Activated T-helper 17 cell treated with anti-CD3 and anti-CD28 coated beads, Interleukin-2, amount 50 U/mL, for 72 hours (primary cell): ENCODE measurements at places on chromosomes 7 and 10. TPM values are rescaled to one million over a fixed set of nuclear protein-coding genes. Genes with fewer than 3 reads are reported as not detected.
A peak's percentile ranks its signal among the peaks of the same experiment; 100 is the strongest.

DNA sequence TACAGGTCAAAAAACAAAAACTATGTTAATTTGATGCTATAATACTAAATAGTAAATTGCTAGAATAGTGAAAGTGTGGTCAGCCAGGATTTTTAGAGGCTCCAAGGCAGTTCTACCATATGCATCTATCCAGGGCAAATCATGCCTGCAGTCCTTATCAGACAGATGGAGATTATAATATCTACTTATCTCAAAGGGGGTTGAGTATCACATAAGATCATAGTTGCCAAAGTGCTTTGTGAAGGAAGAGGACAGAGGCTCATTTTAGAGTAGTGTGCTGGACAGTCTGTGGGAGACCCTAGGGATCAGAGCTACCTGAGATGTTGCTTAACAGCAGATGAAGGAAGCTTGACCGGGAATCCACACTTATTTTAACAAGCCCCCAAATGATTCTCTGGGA, 3.2 kb downstream of the ICA1 start:
- ATAC-seq: no peak

DNA sequence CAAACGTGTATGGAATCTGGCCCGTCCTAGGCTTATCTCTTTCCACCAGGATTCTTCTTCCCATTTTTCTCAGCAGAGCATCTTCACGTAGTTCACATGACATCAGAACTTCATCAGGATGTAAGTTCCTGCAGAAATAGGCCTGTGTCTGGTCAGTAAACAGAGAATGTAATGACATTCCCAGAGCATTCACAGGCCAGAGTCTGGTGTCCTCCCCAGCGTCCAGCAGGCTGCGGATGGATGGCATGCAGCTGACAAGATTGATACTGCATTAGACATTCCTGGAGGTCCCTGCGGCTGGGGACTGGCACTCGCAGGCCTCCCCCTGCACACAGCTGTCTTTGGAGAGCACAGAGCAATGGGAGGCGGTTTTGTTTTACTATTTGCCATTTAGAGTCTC, 28.7 kb downstream of the MGMT start:
- ATAC-seq: no peak

- no peak for ATAC-seq
Observed at GRCh38 chr7:4202954-4203353, 479.1 kb upstream of the FOXK1 start.

IFIT5 gene
- total RNA-seq: 7.1 TPM

GRCh38 chr10:100544950-100545349, 9.2 kb downstream of the HIF1AN start:
- ATAC-seq: no peak

- no peak for ATAC-seq
Observed at GRCh38 chr7:92715963-92716362, 120.4 kb downstream of the CDK6 start.

DNA sequence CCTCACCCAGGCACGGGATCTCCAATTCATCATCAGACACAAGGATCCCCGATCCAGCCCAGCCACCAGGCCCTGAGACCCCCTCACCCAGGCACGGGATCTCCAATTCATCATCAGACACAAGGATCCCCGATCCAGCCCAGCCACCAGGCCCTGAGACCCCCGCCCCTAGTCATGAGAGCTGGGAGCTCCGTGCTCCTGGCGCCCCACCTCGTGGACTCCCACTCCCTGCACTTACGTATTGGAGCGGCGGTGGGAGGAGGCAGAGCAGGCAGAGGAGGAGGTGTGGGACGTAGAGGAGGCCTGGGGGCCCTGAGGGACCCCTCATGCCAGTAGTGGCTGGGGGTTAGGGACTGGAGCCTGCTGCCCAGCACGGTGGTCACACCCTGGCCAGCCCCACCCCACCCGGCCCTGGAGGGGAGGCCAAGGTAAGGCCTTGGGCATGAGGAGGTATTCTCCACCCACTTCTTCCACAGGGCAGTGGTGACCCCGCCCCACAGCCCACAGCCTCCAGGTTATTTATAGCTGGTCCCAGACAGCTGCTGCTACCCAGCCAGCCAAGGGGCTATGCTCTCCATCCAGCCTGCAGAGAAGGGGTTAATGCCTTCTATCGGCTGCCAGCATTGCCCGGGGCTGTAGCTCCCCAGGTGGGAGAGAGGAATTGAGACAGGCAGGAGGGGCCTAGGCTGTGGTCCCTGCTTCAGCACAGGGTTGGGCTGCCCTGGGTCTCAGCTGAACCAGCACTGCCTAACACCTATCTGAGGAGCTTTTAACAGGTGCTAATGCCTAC, 17.6 kb upstream of the CRHR2 start:
- ATAC-seq: no peak

GRCh38 chr7:27751888-27752660, 12.1 kb downstream of the TAX1BP1 start:
- ATAC-seq: no peak

KLF14 gene
- not detected for total RNA-seq

- ATAC-seq: no peak
Observed at GRCh38 chr10:117900280-117900679, 146.5 kb downstream of the RAB11FIP2 start.

GRCh38 chr10:23611308-23612029, 172.6 kb downstream of the OTUD1 start:
- no peak for ATAC-seq

GRCh38 chr10:3873728-3874461, 88.9 kb upstream of the KLF6 start:
- peak; percentile 46 for ATAC-seq

GRCh38 chr7:71308096-71308495, 176.2 kb downstream of the GALNT17 start:
- ATAC-seq: no peak

ANKRD2 gene
- total RNA-seq: not detected

DNA sequence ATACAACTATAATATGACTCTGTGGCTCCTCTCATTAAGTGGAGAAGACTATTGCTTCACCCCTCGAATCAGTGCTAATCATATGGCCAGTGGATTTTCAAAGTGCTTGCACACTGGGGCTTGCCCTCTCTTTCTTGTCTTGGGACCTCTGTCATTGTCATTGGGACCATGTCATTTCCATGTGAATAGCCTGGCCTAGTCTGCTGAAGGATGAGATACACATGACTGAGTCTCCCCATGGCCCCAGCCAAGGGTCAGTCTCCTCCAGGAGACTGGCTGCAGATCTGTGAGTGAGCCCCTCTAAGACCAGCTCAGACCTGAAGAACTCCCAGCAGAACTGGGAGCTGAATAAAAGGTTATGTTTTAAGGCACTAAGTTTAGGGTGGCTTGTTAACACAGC, 39.5 kb downstream of the PKD1L1 start:
- ATAC-seq: no peak

DNA sequence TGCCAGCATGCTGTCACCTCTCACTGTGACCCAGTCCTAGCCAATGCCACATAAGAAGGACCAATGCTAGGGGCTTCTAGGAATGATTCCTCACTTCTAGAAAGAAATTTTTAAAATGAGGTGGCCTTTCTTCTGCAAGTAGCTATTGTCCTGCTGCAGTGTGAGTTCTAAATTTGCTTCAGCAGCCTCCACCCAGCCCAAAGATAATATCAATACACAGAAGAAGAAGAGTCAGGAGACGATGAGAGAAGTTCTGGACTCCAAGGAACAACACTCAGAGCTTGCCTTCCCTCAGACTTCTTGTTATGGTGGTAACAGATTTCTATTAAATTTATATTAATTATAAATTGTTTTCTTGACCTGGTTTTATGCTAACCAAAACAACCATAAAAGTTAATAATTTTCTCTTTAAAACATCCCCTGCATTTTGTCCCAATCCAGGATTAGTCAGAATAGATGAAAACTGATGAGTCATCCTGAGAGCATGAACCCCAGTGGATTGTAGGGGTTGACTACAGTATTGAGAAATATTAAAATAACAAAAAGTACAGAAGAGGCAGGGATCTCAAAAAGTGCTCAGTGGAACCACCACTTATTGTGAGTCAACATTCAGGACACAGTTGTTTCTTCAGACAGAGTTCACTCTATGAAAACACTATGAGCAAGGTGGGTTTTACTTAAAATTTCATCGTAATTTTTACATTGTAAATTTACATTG, 29.6 kb upstream of the AKR1C2 start:
- no peak for ATAC-seq
